ENCODE measurements at places on chromosomes 11 and 22.

DNA sequence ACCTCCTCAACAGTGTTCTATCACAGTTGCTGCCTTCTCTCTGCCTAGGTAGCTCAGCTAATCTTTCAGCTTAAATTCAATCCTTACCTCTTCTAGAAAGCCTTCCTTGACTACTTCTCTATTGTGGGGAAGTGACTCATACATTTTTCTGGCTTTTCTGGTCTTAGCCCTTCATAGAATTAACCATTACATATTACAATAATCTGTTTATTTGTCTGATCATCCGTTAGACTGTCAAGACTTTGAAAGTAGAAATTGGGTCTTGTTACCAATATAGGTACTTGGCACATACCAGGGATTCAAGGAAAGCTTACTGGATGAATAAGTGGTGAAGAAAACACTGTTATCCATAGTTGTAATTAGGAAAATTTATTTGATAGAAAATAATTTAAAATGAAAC, 89.6 kb downstream of the FANCF start:
- no peak for DNase-seq

GRCh38 chr11:109326781-109327180, 95.2 kb upstream of the C11orf87 start:
- no peak for DNase-seq

DNA sequence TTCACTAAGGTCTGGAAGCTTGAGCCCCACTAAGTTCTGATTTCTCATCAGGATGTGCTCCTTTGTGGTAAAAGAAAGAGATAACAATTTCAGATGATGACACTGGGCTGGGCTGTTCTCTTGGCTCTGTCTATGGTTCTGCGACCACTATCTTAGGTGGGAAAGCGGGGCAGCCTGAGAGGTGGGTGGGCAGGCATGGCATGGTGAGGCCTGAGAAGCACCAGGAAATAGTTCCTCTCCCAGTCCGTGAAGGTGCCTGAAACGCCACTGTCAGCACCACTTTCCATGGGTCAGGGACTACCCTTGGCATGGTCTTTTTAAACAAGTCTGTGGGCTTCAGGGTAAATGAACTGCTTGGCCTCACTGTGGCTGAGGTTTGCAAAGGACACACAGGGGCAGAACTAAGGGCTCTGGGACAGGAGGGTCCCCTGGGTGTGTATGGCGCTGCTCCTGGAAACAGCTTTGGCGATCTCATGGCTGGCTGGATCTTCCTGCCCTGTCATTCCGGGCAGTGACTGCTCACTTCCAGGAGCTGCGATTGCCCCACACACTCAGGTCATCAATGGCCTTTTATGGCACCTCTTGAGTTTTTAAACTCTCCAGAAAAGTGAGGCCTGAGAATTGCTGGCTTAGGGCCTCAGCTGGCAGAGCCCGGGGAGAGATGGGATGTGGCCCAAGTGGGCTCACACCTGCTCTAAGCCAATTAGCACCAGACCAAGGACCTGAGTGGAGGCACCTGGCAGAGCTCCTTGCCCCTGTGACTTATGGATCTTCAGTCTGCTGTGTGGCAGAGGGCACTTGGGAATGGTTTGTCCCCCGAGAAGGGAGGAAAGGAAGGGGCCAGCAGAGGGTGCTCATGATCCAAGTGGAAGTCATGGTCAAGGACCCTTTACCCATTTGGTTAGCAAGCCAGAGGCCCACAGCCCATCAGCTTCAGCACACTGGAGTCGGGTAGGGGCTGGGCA, 55.6 kb upstream of the LYVE1 start:
- DNase-seq, result no peak

- DNase-seq, result peak; percentile 0
These were observed 234.5 kb downstream of the NXPE2 start for GRCh38 chr11:114912826-114913225.

- DNase-seq, result no peak
These were observed 94.5 kb upstream of the TOP3B start for GRCh38 chr22:22076932-22077703.

DNA sequence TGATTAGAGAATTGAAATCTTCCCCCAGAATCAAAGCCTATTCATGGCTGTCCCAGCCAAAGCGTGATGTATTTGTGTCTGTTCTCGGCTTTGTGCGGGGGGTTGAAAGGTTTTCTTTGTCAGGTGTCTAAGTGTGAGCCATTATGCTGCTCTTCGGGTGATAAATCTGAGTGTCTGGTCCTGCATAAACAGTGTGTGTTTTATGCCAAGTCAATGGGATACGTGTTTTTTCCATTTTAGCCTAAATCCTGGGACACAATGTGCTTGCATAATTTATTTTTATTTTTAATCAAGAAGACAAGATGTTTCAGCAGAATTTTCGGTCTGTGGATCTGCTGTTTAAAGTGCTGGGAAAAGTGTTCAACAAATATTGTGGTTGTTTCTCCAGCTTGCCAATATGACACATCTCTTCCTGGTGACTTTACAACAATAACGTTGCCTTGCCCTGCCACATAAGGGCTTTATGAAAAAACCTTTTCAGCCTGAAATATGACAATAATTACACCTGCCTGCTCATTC, 267.8 kb downstream of the TBC1D22A start:
- no peak for DNase-seq

DNA sequence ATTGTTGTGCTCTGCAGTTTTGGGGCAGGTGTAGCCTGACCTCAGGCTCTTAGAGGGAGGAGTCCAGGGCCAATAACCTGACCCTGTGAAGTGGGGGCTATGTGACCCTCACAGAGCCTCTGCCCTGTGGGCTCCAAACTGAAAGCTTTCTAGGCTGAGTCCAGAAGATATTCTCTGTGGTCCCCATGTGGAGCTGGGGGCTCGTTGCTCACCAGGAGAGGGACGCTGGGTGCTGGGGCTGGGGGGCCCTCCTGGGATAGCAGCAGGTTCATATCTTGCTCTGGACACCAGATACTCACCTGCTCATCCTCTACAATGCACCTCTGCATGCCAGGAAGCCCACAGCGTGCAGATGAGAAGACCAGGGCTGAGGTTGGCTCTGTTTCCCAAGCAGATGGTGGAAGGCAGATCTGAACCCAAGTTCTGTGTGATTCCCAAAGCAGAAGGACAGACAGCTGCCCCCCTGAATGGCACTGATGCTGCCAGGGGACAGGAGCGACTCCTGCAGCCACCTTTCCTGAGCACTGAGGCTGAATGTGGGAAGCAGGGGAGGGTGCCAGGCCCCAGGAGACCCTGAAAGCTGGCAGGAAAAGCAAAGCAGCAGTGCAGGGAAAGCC, 1022.0 kb downstream of the TBC1D22A start:
- DNase-seq, result no peak

- no peak for DNase-seq
These were observed 49.4 kb downstream of the ARHGEF12 start for GRCh38 chr11:120385655-120386054.

DNA sequence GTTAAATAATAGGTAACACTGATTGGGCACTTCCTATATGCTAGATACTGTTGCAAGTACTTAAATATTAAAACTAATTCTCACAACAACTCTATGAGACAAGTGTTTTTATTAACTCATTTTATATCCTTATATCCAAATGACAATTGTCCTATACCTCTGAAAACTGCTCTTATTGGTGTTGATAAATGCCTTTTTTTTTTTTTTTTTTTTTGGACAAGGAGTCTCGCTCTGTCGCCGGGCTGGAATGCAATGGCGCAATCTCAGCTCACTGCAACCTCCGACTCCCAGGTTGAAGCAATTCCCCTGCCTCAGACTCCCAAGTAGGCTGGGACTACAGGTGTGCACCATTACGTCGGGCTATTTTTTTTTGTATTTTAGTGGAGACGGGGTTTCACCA, 41.6 kb downstream of the MRTFA start:
- DNase-seq, result no peak

DNA sequence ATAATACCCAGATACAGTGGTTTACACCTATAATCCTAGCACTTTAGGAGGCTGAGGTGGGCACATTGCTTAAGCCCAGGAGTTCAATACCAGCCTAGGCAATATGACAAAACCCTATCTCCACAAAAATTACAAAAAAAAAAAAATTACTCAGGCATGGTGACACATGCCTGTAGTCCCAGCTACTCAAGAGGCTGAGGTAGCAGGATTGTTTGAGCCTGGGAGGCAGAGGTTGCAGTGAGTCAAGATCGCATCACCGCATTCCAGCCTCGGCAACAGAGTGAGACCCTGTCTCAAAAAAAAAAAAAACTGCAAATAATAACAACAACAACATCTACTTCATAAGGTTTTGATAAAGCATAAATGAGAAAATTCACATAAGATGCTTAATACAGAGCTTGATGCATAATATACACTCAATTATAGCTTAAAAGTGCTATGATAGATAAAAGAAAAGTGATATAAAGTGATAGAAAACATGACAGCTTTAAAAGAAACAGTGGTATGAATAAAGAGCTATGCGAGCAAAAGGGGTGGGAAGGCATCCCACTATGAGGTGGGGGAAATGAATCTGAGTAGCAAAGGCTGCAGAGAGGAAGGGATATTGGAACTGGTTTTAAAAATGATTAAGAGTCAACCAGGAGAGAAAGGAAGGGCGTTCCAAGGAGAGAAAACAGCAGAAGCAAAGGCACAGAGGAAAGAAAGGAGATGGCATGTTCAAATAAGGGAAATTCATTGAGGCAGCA, 197.6 kb downstream of the KIF18A start:
- DNase-seq, result no peak

DNA sequence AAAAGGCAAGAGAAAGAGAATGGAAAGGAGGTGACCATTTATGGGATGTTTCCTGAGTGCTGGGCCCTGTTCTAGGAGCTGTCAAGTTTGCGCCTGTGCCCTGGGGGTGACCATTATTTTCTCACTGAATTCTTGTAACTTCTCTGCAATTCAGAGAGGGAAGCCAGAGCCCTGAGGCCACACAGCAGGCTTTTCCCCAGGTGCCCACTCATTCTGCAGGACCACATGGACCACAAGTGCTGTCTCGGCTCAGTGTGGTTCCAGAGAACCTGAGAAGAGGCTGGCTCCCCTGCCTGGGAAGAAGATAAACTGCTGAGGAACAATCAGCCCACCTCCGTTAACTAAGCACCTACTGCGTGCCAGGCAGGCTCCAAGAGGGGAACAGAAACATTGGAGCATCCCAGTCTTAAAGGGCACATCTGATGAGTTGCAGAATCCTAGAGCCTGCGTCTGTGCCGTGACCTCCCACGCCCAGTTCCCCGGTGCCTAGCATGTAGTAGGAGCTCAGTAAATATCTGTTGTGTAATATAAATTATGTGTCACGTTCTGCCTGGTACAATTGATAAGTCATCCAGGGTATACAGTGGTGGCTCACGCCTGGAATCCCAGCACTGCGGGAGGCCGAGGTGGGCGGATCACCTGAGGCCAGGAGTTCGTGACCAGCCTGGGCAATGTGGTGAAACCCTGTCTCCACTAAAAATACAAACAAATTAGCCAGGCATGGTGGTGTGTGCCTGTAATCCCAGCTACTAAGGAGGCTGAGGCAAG, 31.6 kb upstream of the CRYBB3 start:
- DNase-seq, result no peak

GRCh38 chr22:27844256-27844655, 42.7 kb upstream of the MN1 start:
- DNase-seq, result no peak

DNA sequence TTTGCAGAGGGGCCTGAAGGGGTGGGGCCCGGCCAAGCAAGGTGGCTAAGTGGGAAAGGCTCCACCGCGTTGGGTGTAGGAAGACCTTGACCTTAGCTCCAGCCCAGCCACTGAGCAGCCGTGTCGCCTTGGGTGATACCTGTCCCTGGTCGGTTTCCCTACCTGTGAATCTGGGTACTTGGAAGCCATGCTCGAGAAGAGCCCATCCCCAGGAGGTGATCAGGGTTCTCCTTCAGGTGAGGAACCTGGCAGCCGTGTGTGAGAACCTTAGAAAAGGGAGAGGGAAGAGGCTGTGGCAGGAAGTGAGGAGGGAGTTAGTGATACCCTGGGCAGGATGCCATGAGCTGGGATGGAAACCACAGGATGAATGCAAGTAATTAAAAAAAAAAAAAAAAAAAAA, 21.6 kb downstream of the PPARA start:
- no peak for DNase-seq

DNA sequence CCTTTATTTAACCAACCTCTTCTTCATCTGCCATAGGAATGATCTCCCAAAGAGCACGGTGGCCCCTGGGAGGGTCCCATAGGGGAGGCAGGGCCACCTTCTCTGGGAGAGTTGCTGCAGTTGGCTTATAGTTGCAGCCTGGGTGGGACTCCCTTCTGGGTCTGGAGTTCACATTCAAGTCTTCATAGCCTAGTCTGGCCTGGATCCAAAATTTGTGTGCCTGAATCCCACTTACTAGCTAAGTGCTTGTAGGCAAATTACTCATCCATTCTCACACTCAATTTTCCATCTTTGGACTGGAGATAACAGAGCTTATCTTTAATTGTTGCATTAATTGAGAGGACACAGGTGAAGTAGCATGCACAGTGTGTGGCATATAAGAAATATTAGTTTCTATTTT, 163.6 kb downstream of the GRIK4 start:
- DNase-seq, result no peak

DNA sequence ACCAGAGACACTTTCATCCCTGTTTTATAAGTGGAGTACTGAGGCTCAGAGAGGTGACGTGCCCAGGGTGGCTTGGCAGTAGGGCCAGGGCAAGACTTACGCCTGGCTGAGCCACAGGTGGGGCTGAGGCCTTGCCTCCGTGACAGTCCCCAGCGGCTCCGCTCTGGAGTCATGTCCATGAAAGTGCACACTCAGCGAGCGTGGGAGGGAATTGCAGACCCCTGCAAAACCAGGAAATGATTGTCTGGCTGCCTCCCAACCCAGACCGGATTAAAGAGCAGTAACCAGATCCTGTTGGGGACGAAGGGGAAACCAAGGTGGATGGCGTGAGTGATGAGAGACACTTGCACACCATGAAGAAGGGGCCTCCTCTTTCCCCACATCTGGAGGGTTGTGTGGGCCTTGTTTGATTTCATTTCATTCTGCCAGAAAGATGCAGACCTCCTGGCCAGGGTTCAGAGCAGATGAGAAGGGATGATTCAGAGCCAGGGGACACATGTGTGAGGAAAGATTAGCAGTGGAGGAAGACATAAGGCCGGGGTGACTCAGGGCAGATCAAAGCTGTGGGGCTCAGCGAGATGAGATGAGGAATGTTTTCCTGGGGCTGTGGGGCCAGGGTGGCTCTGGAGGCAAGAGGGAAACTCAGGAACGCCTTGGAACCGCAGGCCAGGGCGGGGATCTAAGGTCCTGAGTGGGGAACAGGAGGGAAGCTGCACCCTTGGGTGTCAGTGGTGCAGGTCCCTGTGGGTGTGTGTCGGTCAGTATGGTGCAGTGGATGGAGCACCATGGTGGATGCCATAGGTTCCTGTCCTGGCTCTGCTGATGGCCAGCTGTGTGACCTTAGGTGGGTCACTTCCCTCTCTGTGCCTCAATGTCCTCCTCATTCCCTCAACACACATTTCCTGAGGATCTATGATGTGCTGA, 29.9 kb upstream of the LRRC32 start:
- DNase-seq, result no peak

DNA sequence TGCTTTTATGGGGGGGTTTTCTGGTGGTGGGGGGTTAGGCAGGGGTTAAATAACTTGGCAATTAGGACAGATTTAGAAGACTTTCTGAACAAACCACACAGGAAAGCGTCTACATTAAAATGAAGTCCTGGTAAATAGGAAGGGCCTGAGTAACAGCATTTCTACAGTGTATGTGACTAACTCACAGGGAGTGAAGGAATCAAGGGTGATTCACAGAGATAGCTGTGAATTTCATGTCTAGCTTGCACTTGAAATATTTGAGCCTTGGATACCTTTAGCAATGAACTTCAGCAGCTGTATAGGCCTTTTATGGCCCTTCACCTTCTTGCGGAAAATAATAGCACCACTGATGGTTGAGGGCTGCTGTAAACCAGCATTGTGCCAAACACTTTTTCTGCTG, 26.1 kb upstream of the LDHA start:
- DNase-seq, result no peak
